ENCODE measurements at places on chromosomes 4 and X.

- DNase-seq, result no peak
Observed at GRCh38 chr4:8350352-8350751, 80.8 kb downstream of the HTRA3 start.

DNA sequence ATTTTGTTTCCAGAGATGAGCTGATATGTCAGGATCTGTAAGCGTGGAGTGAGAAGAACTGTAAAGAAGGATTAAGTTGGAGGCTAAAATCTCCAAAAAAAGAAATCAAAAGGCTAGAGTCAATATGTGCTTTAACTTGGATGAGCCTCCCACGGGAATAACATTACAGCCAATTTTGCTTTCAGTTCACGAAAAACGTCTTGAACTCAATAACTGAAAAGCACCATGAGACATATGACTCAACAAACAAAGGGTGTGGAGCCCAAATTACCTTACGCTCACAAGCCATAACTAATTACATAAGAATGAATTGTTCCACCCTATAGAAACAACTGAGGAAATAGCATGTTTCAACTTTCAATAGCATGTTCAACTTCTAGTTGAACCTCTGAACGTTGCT, 22.3 kb downstream of the TMPRSS11D start:
- no peak for DNase-seq

DNA sequence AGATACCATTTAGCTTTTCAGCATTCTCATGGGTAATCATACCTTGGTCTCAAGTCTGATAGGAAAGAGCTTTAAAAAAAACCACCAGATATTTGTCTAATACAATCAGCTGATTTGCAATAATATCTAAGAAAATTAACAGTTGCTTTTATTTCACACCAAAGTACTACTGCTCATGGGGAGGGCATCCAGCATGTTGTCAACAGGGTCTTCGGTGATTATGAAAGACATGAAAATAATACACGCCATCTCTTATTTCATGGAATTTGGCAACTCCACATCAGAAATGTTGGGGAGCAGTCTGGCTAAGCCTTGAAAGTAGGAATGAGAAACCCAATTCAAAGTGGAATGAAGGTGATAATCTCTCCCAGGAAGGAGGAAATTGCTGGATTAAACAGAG, 3.0 kb downstream of the ASB5 start:
- no peak for DNase-seq

GRCh38 chrX:47285836-47286320, 53.1 kb downstream of the USP11 start:
- DNase-seq, result no peak

DNA sequence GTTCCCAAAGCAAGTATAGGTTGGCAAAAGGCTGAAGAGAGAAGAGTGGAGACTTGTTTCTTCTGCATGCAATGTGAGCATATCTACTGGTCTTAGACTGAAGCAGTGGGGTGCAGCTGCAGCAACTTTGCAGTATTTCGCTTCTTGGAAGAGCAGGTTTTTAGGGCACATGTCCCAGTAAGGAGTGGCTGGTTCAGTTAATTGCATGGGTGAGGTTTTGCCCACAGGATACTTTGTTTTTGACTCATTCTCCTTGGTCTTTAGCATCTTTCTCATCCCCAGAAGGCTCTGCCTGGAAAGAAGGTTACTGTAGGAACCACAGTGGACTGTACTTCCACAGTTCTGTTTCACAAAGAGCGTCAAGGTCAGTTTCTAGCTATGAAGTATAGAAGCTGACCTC, 68.0 kb upstream of the NR3C2 start:
- DNase-seq, result no peak

DNA sequence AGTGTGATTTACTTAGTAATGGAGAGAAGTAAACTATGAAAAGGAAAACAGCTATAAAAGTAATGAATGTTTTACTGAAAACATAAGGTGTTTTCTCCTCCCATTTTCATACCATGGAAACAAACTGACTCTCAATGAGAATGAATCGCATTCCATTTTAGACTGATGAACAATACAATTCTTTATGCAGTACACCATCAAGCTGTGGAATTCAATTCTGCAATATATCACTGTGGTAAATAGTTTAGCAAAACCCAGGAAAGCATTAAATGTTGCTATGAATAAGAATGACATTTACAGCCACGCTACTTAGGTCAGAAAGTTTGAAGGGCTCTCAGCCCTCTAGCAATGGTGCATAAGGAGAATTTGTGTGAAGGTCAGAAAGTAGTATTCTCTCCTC, 7.4 kb downstream of the DCAF8L2 start:
- no peak for DNase-seq

DNA sequence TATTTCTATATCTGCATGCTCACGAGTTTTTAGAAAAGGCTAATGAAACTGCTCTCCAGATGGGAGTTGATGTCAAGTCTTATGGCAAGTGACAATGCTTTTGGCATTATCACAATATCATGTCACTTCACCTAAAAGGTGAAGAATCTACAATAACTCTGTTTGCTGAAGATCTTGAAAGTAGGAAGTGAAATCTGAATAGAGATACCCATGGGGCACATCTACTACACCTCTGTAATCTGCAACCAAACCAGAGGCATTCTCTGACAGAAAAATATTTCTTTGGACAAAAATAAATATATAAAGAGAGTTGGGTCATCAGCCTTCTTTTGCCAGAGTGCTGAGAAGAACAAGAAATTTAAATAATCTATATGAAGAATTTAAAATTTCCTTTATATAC, 3.9 kb upstream of the VAMP7 start:
- DNase-seq, result no peak

DNA sequence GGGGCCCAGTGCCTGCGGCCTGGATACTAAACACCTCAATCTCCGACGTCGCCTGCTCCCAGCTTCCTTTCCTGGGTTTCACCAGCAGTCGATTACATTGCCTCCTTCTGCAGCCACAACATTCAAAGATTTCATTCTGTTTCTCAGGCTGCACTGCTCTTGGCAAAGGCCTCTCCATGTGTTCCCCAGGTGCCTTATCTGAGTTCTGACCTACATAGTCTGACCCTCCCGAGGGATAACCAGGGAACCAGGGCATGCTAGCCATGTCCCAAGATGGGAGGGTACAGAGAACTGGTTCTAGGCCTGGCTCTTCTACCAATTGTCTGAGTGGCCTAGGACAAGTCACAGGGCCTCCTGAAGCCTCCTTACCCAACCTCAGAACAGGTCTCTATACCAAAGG, 62.2 kb upstream of the ACSL1 start:
- DNase-seq, result no peak

Measured in NCI-H1105 treated with DMSO at 0.1 percent for 48 hours (cell line).